ENCODE measurements at places on chromosomes 2 and 18. TPM values are rescaled to one million over a fixed set of nuclear protein-coding genes. Genes with fewer than 3 reads are reported as not detected.

GRCh38 chr2:63981702-63982103 is 37.5 kb downstream of the VPS54 start:
- no peak for DNase-seq

GRCh38 chr2:203893840-203894239 is 26.3 kb downstream of the CTLA4 start:
- no peak for DNase-seq

GRCh38 chr2:101064868-101065549 is 62.9 kb downstream of the RPL31 start:
- DNase-seq: no peak

C2orf66 gene
- total RNA-seq: not detected

KCNG2 gene
- total RNA-seq: not detected

PAIP2B gene
- total RNA-seq: 7.6 TPM

CAPN10 gene
- 14.2 TPM for total RNA-seq

SPP2 gene
- not detected for total RNA-seq

CLEC4F gene
- total RNA-seq: 0.49 TPM
